Cortex of kidney (tissue), 1 donor: ENCODE measurements at places on chromosomes 16 and 17.

- DNase-seq: no peak
Measured at GRCh38 chr17:56314984-56315602, 161.8 kb downstream of the ANKFN1 start.

GRCh38 chr17:36675250-36675649, 73.9 kb downstream of the MRM1 start:
- no peak for DNase-seq

DNA sequence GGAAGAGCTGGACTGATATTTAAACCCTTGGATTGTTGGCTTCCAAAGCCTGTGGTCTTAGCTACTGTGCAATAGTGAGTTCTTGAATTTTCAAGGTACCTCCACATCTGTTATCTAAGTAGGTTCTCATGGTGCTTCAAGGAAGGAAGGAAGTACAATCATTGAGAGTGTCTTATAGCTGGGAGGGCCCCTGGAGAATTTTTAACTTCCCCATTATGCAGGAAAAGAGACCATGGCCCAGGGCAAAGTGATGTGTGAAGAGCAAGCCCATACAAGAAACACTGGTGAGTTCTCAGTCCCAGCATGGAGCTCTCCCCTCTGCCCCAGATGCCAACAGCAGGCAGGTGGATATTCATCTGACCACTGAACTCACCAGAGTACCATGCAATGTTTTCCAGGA, 169.0 kb upstream of the IRX6 start:
- no peak for DNase-seq

DNA sequence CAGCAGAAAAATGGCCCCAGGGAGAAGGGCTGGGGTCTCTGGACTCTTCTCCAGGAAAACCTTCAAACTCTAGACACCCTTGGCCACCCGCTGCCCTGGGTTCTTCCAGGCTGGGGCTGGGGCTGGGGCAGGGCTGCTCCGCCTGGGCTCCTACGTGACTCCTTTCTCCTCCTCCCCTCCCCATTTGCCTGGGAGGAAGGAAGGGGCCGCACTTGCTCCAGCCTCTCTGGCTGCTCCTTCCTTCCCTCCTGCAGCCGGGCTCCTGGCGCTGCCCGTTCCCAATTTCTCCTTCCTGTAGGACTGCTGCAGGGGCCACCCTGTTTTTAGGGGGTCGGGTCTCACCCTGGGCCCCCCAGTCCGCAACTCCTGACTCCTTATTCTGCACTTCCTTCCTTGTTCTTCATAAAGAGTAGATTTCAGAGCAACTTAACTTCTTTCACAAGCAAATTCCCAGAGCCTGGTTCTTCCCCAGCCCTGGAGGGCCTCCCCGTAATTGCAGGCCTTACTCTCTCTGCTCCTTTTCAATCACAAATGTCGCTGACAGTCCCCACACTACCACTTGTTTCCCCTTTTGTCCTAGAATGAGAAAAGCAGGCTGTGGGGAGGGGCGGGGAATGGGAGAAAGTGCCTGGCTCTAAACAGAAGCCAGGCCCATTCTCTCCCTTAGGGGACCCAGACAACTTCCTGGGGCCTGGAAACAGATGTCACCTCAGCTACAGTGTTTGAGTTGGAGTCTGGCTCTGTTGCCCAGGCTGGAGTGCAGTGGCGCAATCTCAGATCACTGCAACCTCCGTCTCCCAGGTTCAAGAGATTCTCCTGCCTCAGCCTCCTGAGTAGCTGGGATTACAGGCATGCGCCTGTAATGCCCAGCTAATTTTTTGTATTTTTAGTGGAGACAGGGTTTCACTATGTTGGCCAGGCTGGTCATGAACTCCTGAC, 137.8 kb downstream of the ENGASE start:
- no peak for DNase-seq

DNA sequence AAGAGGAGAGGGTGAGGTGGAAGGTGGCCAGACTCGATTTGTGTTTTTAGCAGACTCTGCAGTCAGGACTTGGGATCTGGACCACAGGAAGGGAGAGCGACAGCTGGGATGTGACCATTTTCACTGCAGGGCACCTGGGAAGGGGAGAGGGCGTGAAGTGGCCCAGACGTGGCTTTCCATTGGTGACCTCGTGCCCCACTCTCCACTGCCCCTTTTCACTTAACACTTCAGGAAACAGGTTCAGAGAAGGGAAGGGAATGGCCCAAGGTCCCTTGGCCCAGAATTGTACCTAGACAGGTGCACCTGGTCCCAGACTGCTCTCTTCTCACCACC, 22.9 kb upstream of the MPRIP start:
- no peak for DNase-seq

GRCh38 chr16:24771132-24771778, 41.8 kb downstream of the TNRC6A start:
- no peak for DNase-seq

DNA sequence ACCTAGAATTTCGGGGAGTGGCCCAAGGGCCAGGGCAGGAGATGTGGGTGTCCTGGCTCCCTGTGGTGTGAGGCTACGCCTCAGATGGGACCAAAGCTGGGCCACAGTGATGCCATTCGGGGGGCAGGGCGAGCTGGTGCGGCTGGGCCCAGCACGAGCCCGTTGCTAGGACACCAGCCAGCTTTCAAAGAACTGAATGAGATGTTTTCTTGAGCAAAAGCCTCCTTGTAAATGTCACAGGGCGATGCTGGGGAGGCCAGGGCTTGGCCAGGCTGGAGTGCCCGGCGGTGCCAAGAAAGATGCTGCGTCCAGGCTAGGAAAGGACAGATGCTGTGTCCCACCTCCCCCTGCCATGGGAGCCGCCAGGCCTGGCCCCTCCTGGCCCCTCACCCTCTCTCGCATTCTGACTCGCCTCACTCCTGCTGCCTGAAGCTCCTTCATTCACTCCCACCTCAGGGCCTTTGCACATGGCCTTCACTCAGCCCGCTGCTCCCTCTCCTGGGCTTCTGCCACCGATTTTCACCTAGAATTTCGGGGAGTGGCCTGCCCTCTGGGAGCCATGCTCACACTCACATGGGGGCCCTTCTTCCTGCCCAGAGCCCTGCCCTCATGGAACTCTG, 39.1 kb downstream of the CPNE2 start:
- DNase-seq: no peak

DNA sequence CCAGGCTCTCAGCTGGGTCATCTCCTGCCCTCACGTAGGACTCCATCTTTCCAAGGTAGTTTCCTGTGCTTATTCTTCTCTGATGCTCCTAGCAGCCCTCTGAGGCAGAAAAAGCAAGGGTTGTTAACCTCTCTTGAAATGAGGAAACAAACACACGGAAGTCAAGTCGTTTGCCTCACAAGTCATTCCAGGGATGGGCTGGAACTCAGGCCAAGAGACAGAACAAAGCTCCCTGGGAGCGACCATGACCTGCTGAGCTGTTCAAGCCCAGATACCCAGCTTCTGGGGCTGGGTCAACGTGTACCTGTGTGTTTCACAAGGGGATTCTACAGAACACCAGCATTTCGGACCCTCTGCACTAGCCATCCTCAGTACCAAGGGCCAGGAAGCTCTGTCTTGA, 28.1 kb downstream of the SRL start:
- DNase-seq: no peak

GRCh38 chr16:84013787-84014569, 28.6 kb downstream of the SLC38A8 start:
- no peak for DNase-seq

DNA sequence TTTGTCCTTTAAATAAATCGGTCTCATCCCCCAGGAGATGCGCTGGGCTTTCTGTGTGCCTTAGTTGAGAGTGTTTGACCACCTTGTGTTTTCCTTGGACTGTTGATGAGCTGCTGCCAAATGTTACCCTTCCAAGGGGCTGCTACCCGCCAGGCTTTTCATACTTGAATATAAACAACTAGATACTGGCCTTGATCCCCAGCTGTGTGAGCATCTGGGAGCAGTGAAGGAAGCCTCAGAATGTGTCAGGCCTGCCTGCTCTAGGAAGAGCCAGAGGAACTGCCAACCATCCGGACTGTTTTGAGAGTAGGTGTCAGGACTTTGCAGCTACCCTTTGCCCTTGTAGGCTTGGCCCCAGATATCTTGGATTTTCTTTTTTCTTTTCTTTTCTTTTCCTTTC, 57.8 kb downstream of the LDHD start:
- DNase-seq: no peak

DNA sequence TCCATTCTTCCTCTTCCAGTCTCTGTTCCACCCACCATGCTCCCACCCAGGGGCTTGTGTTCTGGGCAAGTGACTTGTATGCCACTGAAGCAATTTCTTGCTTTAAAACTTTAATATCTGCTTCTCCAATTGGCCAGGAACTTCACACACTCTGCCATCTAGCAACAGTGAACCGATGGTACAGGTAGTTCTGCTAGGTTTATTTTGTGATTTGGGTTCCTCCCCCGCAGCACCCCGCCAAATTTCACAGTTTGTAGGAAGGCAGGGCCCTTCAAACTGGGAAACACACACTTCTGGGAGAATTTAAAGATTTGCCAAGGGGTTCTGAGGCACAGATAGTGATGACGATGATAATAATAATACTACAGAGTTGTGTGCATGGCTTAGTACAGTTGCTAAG, 3.3 kb downstream of the ARSG start:
- DNase-seq: no peak

- no peak for DNase-seq
Measured at GRCh38 chr16:87178977-87179376, 138.2 kb downstream of the C16orf95 start.

GRCh38 chr17:8916466-8916865, 49.0 kb upstream of the PIK3R6 start:
- no peak for DNase-seq

- no peak for DNase-seq
Measured at GRCh38 chr16:397736-398332, 835 bp downstream of the NME4 start.

GRCh38 chr16:57044931-57045693, 47.3 kb upstream of the CPNE2 start:
- no peak for DNase-seq

DNA sequence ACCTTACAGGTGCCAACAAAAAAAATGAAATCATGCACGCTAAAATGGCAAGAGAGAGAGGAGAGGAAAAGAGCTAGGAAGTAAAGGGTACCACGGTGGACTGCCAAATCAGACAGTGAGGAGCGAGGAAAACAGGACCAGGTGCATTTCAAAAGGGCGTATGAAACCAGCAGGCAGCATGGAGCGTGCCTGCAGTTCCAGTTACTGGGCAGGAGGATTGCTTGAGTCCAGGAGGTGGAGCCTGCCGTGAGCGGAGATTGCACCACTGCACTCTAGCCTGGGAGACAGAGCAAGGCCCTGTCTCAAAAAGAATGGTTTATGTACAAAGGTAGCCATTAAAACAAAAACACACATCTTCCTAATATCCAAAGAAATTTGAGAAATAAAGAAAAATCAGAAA, 16.4 kb downstream of the USP36 start:
- no peak for DNase-seq

- DNase-seq: no peak
Measured at GRCh38 chr17:44176257-44176656, 5.8 kb downstream of the ASB16 start.

GRCh38 chr17:60599620-60600489, at the start of gene PPM1D:
Gene PPM1D (plus strand): TSS chr17:60600193. CDS start chr17:60600415, 222 bp downstream.
- peak; percentile 81 for DNase-seq

GRCh38 chr16:1311738-1312466, 2.5 kb downstream of the UBE2I start:
- DNase-seq: no peak

DNA sequence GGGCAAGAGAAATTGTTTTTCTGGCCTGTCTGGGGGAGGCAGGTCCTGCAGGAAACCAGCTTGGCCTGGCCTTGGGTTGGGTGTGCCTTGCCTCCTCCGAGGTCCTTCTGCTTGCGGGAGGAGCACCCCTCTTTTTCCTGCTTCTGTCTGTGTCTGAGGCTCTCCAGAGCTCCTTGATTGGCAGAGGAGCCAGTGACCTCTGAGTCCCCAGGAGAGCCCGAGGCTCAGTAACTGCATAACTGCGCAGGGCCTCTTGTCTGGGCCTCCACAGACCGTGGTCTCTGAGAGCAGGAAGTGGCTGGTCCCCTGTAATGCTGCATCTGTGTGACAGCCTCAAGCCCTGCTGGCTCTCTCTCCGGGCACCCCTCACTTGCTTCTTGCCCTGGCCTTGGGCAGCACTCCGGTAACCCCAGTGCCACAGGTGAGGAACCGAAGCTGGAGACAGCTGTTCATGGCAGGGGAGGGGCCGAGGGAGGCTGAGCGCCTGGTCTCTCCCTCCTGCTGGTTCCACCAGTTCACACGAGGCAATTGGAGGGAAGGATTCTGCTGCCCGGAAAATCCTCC, 1.6 kb downstream of the CAPN15 start:
- DNase-seq: no peak

DNA sequence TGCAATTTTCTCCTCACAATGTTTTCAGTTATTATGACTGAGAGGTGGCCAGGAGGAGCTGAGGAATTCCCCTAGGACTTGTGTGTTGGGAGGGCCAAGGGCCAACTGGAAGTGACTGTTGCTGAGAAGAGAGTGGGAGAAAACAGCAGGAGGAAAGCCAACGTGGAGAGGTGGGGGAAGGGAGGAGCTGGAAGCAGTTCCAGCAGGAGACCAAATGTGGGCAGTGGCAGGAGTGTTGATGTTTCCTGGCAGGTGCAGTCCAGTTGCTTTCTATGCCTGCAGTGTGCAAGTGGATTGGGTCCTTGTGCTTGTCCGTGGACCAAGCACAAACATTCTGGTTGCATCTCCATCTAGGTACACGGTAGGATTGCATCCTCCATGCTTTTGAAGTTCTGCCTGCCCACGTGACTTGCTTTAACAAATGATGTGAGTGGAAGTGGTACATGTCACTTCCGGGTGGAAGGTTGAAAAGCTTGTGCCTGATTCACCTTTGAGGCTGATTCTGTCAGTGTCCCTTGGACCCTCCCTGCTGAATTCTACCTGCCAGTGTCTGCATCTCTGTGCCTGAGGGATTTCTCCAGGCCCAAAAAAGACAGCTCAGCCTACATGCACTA, 54.7 kb upstream of the CRHR1 start:
- no peak for DNase-seq

- DNase-seq: no peak
Measured at GRCh38 chr17:78879635-78880186, 23.3 kb downstream of the CEP295NL start.

GRCh38 chr17:57572062-57572461, 173.0 kb downstream of the CCDC182 start:
- DNase-seq: no peak

GRCh38 chr17:42275527-42276358, 448 bp downstream of the STAT5B start:
- no peak for DNase-seq

DNA sequence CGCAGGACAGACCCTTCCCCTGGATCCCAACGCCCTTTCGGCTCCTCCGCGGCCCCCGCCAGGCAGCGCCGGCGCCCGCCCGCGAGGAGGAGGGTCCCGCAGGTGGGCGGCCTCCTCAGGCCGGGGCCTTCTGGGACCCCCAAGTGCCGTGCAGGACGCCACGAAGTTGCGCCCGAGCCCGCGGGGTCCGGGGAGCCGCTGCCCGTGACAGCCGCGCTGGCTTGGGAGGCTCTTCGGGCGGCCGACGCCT, 504 bp downstream of the ERN1 start:
- DNase-seq: no peak
